NCI-H1417 treated with DMSO at 0.1 percent for 48 hours (cell line): ENCODE measurements at places on chromosomes 5 and 9.
A peak's percentile ranks its signal among the peaks of the same experiment; 100 is the strongest.

GRCh38 chr9:109466623-109467590 lies 31.2 kb downstream of the PTPN3 start:
- no peak for DNase-seq

- peak; percentile 22 for DNase-seq
Measured at GRCh38 chr5:133944263-133945185, 23.9 kb downstream of the C5orf15 start.

- no peak for DNase-seq
Measured at GRCh38 chr9:18338042-18338441, 135.9 kb upstream of the ADAMTSL1 start.

DNA sequence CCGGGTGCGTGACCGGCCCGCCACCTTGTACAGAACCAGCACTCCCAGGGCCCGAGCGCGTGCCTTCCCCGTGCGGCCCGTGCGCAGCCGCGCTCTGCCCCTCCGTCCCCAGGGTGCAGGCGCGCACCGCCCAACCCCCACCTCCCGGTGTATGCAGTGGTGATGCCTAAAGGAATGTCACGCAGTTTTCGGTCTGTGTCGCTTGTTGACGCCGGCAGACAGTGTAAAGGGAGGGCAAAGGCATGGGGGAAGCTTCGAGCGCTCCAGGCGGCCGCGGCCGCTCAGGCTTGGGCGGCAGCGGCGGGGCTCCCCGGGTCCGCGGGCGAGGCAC lies 1.3 kb downstream of the LRRC26 start:
- no peak for DNase-seq

GRCh38 chr9:89734600-89735041 lies 129.8 kb downstream of the GADD45G start:
- no peak for DNase-seq

GRCh38 chr5:59238126-59238902 lies 655.2 kb downstream of the PDE4D start:
- DNase-seq = no peak

DNA sequence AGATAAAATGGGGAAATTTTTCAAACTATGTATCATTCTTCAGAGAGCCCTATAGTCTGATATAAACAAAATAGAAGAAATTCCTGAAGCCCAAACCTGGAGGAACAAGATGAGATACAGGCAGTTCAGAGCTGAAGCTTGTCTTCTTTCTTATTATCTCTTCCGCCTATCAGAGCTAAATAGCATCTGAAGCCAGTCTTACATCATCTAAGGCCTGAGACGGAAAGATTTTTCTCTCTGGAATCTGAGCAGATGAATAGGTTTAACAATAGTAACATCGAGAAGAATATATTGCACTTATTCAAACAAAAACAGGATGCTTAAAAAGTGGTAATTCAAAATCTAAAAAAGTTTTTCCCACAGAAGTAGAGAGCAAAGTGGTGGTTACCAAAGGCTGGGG lies 59.8 kb downstream of the LPAR1 start:
- DNase-seq = no peak

DNA sequence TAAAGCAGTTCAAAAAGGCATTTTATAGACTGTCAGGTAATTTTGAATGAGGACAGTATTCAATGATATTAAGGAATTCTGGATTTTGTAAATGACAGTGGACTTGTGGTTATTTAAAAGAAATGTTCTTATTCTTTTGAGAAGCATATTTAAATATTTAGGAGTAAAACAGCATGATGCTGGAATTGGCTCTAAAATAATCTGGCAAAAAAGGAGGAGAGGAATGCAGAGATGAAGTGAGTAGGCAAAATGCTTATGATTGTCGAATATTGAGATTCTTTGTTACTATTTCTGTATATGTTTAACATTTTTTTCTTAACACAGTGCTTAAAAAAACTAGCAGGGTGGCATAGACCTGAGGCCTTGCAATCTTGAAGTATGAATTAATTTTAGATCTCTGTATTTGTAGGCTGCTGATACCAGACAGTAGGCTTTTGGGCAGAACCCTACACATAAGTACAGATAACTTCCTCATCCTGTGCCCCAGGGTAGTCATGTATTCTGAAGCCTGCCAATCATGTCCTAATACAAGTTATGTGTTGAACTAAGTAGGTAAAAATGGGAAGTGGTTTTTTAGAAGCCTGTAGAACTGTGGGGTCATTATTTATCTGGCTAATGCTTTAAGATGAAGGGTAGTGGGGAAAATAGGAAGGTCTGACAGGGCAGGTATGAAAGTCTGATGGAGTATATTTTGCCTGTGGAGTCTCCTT lies 9.4 kb downstream of the CD180 start:
- no peak for DNase-seq

- DNase-seq = no peak
Measured at GRCh38 chr9:137138722-137139467, at the start of gene GRIN1. Gene GRIN1, plus strand, starts transcription at chr9:137139154. Its CDS starts 333 bp downstream, at chr9:137139487.

- no peak for DNase-seq
Measured at GRCh38 chr5:163564321-163564938, 59.0 kb downstream of the MAT2B start.

GRCh38 chr5:140672455-140673186 lies 755 bp downstream of the DND1 start:
- DNase-seq = no peak

DNA sequence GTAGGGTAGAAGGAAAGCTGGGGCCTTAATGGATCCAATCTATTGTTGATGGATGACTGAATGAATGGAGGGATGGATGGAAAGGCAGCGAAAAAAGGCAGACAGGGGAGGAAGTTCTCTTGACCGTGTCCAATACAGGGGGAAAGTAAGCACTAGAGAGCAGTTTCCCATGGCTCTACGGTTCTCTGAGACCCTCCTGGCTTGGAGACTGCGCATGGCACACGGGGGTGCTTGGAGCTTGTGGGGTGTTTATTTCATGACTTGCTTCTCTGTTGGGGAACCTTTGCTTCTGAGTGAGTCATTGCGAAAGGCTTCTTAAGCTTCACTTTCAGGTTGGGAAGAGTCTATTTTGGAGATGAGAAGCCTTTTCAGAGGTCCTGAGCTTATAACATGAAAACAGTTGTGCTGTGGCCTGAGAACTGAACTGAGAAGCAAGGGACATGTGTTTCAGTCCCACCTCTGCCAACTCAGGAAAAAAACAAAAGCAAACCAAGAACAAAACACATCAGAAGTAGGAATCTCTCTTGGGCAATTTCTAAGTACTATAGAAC lies 12.8 kb upstream of the TEX48 start:
- no peak for DNase-seq

- no peak for DNase-seq
Measured at GRCh38 chr9:134912126-134912840, 5.4 kb downstream of the FCN1 start.

DNA sequence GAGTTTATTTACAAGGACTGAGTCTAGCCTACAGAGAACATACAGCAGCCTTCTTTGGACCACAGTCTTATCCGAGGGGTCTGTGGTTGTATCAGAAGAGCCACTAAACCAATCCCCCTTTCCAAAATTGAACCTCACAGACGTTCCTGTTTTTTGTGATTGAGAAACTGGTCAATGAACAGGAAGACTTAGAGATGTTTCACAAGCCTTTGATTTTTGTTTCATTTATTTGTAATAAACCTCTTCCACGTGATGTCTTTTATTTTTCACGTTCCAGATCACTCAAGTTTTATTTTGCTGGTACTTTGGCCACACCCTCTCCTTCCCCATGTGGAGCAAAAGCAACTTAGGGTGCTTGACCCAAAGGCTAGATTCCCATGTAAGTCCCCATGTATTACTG lies 16.1 kb downstream of the CCT5 start:
- no peak for DNase-seq

- no peak for DNase-seq
Measured at GRCh38 chr9:71921190-71921814, 9.9 kb downstream of the C9orf85 start.

- no peak for DNase-seq
Measured at GRCh38 chr9:129140397-129141065, 29.3 kb downstream of the PTPA start.

DNA sequence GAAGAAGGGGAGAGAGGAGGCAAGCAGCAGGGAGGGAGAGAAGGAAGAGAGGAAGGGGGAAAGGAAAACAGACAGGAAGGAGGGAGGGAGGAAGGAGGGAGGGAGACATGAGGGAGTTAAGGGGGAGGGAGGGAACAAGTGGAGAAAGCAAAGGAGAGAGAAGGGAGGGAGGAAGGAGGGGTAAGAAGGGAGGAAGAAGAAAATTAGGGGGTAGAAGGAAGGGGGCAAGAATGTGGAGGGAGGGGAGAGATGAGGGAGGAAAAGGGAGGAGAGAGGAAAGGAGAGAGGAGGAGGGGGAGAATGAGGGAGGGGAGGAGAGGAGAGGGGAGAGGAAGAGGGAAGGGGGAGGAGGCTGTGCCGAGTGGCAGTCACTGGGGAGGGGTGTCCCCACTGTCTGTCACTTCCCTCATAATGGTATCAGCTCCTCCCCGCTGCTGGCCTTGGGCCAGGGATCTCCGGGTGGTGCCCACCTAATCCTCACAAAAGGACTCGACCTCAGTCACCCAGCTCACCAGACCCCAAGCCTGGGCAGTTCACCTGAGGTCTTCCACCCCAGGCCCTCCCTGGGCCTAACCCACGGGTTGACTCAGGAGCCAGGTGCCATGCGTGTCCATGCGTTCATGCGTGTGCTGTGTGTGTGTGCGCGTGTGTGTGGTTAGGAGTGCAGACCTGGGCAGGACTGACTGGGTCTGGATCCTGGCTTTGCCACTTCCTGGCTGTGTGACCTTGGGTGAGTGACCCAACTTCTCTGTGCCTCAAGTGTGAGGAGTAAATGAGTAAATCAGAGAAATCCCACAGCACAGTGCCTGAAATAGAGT lies 18.1 kb downstream of the C9orf50 start:
- no peak for DNase-seq

GRCh38 chr9:129002992-129003391 lies 25.1 kb downstream of the SH3GLB2 start:
- DNase-seq = no peak

- no peak for DNase-seq
Measured at GRCh38 chr9:136564379-136564988, 18.6 kb upstream of the NOTCH1 start.

DNA sequence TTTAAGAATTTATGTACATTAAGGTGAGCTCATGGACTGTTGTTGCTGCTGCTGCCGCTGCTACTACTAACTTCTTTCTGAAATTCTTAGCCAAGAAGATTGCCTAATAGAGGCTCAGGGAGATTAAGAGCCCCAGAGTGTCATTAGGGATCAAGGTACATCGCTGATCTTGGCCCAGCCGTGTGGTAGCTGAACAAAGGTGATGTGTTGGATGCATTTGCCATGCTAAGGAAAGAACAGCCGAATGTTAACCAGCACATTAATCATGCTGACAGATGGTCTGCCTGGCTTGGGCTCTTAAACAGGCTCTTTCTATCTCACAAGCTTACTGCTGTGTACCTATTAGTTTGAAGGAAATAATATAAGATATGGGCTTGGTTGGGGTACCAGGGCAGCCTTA lies 137.1 kb downstream of the KCTD16 start:
- DNase-seq = no peak

DNA sequence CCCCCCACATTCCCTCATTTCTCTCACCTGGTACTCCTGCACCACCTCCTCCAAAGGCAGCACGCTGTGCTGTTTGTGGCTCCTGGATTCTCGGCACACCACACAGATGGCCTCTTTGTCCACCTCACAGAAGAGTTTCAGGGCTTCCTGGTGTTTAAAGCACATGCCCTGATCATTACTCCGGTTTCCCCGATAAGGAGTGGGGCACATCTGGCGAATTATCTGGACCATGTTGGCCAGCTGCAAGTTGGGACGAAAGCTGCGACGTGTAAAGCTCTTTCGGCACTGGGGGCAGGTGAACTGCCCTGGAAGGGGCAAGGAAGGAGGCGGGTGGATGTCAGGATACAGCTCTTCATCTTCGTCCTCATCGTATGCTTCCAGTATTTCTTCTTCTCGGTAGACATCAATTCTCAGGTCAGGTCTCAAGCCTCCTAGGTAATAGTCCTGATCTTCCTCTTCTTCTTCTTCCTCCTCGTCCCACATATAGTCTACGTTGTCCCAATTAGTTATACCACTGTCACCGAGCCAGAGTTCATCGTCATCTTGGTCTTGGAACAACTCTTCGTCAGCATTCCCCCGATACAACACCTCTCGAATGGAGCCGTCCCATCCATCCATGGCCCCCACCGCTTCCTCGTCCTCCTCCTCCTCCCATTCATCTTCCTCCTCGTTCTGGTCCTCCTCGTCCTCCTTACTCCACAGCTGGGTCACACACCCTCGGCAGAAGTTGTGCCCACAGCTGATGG lies 796 bp downstream of the TRIM52 start:
- no peak for DNase-seq

DNA sequence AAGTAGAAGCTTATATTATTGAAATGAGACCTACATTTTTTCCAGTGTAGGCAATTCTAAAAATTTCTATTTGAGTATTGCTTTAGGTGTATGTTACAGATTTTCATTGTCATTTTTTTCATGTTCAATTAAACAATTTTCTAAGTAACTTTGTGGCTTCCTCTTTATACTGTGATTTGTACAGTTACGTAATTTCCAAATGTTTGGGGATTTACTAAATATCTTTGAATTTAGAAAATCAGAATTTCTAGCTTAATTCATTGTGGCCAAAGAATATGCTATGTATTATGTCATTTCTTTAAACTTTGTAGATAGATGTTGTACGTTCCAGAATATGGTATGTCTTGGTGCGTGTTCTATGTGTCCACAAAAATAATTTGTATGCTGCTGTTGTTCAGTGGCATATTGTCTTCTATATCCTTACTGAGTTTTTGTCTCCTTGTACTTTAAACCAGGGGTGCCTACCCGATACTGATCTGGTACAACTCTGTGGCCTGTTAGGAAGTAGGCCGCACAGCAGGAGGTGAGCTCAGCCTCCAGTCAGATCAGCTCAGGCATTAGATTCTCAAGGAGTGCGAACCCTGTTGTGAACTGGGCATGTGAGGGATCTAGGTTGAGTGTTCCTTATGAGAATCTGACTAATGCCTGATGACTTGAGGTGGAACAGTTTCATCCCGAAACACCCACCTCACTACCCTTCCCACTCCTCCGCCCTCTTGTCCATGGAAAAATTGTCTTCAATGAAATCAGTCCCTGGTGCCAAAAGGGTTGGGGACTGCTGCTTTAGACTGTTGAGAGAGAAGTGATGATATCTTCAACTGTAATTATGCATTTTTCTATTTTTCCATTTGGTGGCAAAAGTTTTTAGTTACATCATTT lies 63.5 kb downstream of the UBE2R2 start:
- no peak for DNase-seq

- no peak for DNase-seq
Measured at GRCh38 chr9:99269416-99269815, 47.3 kb downstream of the SEC61B start.

- no peak for DNase-seq
Measured at GRCh38 chr5:59421986-59422941, 471.3 kb downstream of the PDE4D start.

DNA sequence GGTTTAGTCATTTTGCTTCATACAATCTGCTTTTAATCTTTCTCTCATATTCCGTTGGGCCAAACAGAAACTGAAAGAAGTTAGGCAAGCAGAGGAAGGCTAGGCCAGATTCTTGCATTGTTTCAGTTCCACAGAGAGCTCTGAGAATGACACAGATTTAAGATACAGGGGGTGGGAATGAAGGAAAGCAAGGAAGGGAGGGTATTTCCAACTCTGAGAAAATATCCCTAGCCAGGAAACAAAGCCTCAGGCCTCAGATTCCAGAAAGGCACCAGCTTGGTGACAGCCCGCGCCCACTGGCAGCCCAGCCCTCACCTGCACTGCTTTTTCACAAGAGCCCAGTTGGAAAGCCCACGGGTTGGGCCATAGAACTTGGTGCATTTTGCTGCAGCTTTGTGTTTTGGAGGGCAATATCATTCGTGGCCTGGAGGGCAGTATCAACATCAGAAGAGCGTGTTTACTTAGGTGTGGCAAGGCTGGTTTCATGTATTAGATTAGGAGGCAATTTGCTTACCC lies 63.5 kb downstream of the ENC1 start:
- DNase-seq = no peak
